Stimulated activated CD8-positive, alpha-beta memory T cell treated with anti-CD3 and anti-CD28 coated beads, Interleukin-15, amount 100 ng/mL, for 48 hours (primary cell): ENCODE measurements at places on chromosomes 16 and 17.

DNA sequence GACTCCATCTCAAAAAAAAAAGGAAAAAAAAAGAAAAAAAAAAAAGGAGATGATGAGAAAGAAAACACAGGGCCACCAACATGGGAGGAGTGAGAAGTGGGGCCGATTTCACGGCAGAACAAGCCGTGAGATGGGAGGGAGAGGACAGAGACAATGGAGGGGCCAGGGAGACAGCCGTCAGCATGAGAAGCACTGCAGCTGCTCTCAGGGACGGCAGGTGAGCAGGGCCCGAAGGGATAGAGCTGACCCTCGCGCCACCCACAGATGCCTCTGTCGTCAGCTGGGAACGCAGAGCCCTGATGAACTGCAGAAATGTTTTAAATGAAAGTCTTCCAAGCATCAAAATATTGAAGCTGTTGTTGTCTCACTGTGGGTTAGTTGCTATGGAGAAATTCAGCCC is 20.3 kb downstream of the PITPNM3 start:
- DNase-seq: no peak

GRCh38 chr17:43543771-43544575 is 2.2 kb downstream of the ETV4 start:
- DNase-seq: no peak

- DNase-seq: no peak
Measured at GRCh38 chr16:81891736-81892364, 112.8 kb downstream of the PLCG2 start.

DNA sequence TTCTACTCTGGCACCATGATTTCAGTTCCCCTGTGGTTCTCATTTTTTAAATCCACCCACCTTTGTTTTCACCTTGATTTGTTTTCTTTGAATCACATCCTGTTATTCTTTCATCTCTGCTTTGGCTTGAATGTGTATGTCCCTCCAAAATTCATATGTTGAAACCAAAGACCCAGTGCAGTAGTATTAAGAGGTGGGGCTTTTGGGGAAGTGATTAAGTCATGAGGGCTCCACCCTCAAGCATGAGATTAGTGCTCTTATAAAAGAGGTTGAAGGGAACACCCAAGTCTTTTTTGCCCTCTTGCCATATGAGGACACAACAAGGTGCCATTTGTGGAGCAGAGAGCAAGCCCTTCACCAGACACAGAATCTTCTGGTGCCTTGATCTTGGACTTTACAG is 382.3 kb downstream of the SLC39A11 start:
- DNase-seq: no peak

DNA sequence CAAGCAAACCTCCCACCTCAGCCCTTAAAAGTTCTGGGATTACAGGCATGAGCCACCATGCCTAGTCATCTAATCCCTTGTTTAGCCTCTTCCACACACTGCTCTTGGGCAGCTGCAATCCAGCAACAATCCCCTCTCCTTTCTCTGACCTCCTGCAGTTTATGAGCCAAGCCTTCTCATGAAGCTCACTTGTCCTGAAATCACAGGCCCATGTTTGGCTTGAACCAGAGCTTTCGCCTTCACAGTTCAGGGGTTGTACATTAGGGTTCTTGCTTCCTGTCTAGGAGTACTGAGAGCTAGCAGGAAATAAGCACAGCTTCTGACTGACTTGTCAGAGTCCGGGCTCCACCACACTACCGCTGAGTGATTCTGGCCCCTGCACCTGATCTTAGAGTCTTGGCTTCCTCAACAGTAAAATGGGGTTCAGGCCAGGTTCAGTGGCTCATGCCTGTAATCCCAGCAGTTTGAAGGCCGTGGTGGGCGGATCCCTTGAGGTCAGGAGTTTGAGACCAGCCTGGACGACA is 16.3 kb downstream of the ERAL1 start:
- DNase-seq: no peak

DNA sequence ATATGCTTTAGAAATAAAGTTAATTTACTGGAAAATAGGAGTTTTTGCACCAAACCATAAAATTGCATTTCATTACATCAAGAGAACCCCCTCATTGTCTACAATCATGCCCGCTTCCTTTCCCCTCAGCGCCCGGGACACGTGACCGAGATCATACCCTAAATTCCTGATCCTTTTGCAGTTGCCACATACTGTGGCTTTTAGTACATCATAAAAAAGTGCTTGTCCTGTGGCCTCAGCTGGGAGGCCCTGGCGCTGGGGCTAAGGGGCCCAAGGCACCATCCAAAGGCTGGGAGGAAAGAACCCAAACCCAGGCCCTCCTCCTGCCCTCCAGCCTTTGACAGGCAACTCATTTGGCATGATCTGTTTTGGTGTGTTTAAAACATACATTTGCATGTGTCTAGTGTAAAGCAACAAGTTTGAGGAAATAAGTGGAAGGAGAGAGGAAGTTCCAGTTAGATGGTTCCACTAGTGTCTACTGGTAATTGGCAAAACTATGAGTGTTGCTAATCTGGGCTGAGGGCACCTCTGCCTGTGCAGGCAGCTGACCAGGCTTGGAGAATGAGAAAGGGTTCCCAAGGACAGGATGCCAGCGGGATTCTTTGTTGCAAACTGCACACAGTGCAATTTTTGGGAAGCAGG is 6.0 kb downstream of the CDK5R1 start:
- no peak for DNase-seq

DNA sequence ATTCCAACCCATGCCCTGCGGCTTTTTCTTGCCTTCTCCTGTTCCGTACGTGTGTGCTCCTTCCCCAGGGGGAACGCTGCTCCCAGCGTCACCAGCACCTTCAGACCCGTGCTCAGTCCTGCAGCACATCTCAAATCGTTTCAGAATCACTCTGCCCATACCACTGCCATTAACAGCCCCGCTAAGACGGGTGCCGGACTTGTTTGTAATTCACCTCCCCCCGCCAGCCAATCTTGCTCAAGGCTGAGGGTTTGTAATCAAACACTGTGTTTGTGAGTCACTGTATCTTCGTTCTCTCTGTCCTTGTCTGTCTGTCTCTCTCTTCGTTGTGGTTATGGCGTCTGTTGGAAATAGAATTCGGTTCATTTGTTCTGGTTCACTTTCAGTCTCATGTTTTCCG is 17.3 kb downstream of the CARD14 start:
- DNase-seq: no peak

GRCh38 chr17:744937-745336 is 7.1 kb downstream of the GEMIN4 start:
- no peak for DNase-seq

- DNase-seq: no peak
Measured at GRCh38 chr17:48127371-48128051, 19.9 kb downstream of the SNX11 start.

DNA sequence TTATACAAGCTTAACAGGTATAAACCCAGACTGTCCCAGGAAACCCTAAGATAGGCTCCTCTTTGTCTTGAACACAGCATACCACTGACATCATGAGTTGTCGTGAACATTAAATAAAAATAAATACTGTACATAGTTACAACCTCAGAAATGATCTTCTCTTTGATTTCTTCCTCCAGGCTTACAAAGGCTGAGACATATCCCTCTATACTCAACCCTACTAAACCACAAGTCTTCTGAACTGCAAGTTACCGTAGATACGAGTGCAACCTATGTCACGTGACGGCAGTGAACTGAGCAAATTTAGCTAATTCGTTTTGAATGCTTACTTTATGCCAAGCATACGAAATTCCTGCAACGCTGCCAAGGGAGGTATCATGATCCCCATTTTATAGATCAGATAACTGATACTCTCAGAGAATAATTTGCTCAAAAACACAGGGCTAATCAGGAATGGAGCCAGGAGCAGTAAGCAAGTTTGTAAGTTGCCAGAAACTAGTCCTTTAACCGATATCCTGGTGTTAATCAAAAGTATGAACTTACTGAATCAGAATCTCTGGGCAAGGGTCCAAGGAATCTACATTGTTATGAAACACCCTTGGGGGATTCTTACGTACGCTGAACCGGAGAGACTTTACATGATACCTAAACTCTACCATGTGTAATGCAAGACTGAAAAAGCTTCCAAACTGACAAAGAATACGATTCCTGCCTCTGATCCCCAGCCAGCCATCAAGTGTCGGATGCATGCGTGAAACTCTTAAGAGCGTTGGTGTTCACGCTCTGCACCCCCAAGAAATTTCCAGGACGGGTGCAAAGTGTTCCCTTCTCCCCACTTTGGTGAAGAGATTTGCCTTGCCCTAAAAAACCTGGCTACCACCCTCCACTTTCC is 106.2 kb downstream of the XYLT1 start:
- DNase-seq: no peak

GRCh38 chr16:69340095-69340644 is 598 bp downstream of the NIP7 start:
- DNase-seq: peak; percentile 9

- DNase-seq: no peak
Measured at GRCh38 chr17:29705386-29705785, 82.7 kb upstream of the CORO6 start.

DNA sequence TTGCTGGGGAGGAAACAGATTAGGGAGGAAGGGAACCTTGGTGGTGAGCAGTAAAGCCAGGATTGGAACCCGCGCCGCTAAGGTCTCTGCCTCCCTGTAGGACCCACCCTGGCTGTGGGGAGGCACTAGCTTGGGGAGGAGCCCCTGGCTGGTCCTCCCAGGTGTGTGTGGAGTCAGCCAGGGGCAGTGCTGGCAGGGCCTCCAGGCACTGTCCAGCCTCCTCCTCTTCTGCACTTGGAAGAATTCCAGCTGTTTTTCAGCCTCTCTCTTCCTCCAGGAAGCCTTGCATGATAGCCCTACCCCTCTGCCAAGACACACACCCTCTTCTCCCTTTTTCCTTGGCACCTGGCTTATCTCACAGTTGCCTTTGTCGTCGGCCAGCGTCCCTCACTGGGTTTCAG is 34.8 kb downstream of the TMEM235 start:
- DNase-seq: no peak

DNA sequence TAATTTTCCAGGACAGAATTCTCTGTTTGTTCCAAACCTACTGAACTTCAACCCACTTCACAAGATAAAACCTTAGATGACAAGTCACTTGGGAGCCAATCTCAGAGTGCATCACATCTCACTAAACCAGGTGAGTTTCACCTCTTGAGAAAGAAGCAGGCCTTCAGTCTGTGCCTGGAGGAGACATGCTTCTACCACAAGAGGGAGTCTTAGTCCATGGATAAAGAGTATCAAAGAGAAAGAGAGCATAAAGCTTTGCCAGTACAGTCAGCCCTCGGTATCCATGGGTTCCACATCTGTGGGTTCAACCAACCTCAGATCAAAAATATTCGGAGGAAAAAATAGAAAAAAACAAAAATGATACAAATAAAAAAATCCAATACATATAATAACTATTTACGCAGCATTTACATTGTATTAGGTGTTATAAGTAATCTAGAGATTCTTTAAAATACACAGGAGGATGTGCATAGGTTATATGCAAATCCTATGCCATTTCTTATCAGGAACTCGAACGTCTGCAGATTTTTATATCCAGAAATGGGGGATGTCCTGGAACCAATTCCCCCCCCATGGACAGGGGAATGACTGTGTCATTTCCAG is 37.7 kb downstream of the DUSP14 start:
- no peak for DNase-seq

DNA sequence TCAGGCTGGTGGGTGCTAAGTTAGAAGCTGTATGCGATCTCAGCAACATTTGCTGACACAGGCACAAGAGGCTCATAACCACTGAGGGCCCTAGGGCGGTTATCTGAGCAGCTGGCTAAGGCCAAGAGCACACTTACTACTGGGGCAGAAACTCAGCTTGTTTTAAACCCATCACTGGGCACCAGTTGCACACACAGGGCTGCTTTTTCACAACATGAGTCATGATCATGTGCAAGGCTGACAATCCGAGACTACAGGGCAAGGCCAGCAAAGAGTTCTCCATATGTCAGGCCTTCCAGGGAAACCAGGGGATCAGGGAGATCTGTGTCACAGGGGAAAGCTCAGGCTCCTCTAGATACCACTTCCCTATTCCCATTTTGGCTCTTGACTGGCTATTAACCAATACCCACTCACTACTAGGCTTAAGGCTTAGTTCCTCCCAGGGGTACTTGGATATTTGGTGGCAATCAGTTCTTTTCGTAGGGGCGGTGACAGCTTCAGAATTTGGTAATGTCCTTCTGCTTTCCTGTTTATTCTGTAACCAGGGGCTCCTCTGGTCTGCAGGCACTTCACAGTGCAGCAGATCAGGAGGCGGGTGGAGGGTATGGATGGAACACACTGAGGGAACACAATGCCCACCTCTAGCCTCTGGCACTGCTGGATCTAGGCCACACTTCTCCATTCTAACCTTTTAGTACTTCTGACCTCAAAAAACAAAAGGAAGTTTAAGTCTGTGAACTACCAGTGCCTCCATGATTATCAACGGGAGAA is 44.9 kb upstream of the ERN1 start:
- DNase-seq: no peak

GRCh38 chr17:40071313-40072039 is 8.7 kb downstream of the THRA start:
- DNase-seq: no peak

DNA sequence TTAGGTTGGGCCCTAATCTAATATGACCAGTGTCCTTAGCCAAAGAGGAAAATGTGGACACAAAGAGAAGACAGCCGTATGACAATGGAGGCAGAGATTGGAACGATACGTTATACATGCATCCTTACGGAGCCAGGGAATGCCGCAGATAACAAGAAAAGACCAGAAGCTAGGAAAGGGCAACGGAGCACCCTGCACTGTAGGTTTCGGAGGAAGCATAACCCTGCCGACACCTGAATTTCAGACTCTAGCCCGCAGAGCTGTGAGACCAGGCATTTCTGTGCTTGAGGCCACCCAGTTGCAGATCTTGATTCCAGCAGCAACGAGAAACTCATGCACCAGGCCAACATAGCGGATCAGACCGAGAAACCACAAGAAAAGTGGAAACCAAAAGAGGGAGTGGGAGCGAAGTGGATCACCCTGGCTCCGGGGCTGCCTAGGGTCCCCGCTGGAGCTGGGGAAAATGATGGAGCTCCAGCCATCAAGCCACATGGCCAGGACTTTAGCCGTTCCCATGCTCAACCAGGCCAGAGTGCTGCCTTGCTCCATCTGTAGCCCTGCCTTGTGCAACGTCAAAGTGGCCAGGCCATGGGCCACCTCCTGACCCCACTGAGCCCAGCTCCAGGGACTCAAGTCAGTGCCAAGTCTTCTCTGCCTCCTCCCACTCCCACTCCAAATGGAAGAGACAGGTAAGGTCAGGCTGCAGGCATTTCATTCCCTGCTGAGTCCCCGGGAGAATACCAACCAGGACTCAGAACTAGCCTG is 51.7 kb upstream of the RPL38 start:
- no peak for DNase-seq
